Activated gamma-delta T cell (primary cell): ENCODE measurements at places on chromosomes 2 and 18.

DNA sequence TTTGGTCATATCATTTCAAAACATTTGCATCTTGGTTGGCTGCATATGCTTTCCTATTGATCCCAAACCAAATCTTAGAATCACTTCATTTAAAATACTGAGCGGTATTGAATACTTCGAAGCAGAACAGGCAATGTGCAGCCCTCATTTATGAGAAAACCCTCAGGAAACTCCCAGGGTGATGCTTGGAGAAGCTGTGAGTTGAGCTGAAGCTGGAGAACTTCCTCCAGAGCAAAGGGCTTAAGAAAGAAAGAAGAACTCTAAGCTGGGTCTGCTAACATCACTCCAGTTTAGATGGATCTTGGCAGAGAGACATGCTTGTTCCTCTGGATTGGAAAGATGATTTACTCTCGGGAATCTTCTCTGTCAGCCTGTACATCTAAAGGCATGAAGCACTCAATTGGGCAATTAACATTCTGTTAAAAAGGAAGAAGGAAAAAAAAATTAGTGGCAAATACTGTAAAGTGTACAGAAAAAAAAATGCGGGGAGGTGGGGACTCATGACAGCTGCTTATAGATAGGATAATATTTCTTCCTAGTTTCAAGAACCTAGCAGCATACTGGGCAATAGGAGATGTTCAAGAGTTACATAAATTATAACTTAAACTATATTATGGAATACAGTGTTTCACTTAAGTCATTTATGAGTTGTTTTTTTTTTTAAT is 49.5 kb downstream of the ATIC start:
- DNase-seq: no peak

DNA sequence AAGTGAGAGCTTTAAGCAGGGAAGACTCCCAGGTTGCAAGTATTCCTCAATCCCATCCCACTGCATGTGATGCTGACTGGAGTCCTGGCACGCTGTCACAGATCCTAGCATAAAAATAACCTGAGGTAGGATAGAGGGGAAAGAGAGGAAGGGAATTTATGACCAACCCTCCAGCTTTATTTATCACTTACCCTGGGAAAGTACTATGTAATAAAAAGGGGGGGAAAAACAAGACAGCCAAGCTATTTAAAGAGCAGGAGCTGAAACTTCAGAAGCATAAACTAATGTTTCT is 122.2 kb downstream of the SLC8A1 start:
- DNase-seq: no peak

DNA sequence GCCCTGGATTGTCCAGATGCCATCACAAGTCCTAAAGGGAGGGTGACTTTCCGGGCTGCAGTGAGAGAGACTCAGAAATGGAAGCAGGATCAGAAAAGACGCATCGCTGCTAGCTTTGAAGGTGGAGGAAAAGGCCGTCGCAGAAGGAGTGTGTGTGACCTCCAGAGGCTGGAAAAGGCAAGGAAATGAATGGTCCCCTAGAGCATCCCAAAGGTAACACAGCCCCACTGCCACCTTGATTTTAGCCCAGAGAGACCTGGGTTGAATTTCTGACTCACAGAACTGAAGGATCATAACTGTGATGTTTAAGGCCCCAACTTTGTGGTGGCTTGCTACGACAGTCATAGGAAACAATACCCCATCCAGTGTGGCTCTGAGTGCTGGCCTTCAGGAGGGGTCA is 8.6 kb upstream of the NCK2 start:
- DNase-seq: no peak

DNA sequence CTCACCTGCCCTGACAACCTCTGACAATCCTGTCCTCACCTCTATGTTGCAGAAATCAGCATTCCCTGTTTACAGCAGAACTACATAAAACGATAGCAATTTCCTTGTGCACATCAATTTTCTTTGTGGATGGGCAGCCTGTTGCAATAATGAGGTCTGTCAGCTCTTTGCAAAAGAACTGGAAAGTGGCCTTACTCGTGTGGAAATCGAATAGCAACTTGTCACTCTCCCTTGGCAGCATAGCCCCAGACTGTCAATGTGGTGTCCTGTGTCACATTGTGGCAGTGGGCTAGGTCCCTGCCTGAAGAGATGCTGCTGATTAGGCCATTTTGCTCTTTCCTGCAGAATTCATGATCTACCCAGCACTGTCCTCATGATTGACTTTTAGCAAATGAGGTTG is 531.9 kb downstream of the CCDC85A start:
- no peak for DNase-seq
